Chondrocyte (in vitro differentiated cells): ENCODE measurements at places on chromosomes 2 and 18. TPM values are rescaled to one million over a fixed set of nuclear protein-coding genes. Genes with fewer than 3 reads are reported as not detected.
A peak's percentile ranks its signal among the peaks of the same experiment; 100 is the strongest.

DNA sequence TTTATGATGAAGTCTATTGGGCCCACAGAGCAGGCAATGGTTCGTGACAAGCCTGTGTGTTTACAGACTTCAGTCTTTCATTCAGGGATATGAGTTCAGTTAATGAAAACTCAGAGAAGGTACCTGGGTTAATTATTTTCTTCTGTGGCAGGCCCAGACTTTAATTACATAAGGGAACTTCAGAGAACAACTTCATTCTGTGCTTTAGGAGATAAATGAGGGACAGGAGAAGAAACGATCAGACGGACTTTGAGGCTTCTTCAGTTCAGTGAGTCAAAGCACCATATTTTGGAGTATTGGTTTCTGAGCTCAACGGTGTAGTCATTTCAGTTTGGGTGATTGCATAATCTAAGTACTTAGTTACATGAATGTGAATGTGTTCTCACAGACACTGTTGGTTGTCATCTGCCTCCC is 203.0 kb upstream of the KCNJ3 start:
- no peak for DNase-seq

DNA sequence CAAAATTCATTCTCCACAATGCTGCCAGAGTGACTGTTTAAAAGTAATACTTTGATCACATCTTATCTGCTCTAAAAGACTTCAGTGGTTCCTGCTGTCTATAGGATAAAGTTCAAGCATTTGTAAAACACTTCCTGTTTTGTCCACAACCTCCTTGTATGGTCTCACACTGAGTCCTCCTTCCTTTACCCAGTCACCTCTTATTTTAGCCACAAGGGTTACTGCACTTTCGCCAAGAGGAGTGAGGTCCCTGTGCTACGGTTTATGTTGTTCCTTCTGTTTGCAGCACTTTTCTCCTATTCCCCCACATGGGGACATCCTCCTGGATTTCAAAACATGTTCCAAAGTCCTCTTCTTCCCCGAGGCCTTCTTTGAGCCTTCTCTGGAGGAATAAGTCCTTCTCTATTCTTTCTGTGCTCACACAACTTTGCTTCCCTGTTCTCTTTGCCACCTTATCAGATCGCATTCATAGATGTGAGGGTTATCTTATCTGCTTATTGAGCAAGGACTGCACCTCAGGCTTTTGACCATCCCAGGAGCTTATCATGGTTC is 112.2 kb upstream of the NABP1 start:
- no peak for DNase-seq

DNA sequence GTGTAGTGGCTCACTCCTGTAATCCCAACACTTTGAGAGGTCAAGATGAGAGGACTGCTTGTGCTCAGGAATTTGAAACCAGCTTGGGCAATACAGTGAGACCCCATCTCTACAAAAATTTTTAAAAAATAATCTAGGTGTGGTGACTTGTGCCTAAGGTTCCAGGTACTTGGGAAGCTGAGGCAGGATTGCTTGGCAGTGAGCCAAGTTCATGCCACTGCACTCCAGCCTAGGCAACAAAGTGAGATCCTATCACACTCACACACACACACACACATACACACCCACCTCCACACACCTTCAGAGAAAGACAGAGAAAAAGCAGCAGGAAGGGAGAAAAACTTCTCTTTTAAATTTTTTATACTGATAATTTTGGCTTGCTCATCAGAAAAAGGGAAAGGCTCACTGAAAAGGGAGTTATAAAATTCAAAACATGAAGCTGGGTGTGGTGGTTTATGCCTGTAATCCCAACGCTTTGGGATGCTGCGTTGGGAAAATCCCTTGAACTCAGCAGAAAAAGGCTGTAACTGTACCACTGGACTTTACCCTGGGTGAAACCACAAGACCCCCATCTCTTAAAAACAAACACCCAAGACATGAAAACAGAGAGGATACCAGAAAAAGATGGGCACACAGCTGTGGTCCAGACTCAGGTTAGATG is 25.7 kb downstream of the FAM168B start:
- DNase-seq, result no peak

- DNase-seq, result no peak
Measured at GRCh38 chr18:33987206-33987605, 237.5 kb downstream of the NOL4 start.

- DNase-seq, result no peak
Measured at GRCh38 chr2:205872716-205873115, 190.4 kb downstream of the NRP2 start.

- no peak for DNase-seq
Measured at GRCh38 chr2:28398101-28398834, 5.6 kb downstream of the FOSL2 start.

DNA sequence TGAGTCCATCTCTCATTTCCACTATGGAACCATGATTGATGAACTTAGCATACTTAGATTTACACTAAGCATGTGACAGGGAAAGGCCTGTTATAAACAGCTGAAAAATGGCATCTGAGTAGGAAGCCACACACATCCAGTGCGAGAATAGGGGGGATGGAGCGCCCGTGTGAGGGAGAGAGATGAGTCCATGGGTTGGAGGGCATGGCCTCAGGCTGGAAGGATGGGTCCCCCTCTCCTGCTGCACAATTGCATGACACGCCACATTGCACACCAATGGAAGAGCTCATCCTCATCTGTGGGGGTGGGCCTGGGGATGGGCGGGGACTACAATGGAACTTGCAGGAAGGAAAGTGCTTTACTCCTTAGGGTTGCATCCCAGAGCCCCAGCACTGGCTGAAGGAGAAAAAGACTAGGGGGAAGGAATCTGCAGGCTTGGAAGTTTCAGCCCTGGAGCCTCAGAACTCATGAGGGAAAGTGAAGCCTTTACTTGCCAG is 46.4 kb upstream of the CXCR4 start:
- no peak for DNase-seq

- DNase-seq, result no peak
Measured at GRCh38 chr2:86411396-86411795, 29.8 kb upstream of the KDM3A start.

GRCh38 chr2:221897718-221898117 is 325.6 kb upstream of the EPHA4 start:
- no peak for DNase-seq

- DNase-seq, result no peak
Measured at GRCh38 chr18:24497031-24497754, 36.8 kb downstream of the HRH4 start.

GRCh38 chr2:58614219-58614618 is 373.1 kb upstream of the FANCL start:
- no peak for DNase-seq

DNA sequence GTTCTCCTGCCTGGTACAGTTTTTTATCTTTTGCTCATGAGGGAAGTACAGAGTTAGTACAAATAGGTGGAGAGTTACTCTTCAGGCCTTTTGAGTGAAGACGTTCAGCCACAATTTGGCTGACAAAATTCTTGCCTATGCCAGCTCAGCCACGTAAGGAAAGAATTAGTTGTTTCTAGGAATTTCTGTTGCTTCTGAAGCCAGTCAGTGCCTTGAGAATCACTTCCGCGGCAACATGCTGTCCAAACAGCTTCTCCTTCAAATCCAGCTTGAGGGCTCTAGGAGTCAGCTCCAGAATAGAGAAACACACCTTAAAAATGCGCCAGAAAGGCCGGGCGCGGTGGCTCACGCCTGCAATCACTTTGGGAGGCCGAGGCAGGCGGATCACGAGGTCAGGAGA is 27.5 kb downstream of the M1AP start:
- DNase-seq, result no peak

DNA sequence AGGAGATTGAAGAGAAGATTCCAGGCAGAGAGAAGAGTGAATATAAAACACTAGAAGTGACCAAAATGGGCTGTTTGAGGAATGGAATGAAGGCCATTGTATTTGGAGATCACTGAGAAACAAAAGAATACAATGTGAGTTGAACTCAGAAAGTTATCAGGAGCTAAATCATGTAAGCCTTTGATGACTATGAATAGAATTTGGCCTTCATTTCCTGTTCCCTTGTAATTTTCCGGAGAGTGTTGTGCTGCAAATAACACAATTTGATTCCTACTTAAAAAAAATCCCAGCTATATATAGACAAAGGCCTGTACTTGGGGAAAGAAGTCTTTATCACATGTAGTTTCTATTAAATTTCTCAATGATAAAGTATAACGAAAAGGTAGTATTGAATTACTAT is 33.7 kb upstream of the KYNU start:
- DNase-seq, result no peak

DNA sequence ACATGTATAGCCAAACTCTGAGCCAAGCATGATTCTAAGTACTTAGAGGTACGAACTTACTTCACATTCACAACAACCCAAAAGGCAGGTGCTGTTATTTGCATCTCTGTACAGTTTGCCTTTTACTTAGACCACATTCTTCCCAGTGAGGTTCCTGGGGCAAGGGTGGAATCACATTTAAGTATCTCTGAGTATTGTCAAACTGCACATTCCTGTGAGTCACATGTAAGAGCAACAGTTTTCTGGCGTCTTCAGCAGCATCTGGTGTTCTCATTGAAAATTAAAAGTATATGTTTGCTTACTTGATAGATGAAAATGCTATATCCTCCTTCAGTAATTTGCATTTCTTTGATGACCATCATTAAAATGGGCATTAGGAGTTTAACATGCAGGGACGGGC is 119.1 kb downstream of the UXS1 start:
- DNase-seq, result no peak

- no peak for DNase-seq
Measured at GRCh38 chr2:217434180-217434975, 568.4 kb downstream of the TNS1 start.

DNA sequence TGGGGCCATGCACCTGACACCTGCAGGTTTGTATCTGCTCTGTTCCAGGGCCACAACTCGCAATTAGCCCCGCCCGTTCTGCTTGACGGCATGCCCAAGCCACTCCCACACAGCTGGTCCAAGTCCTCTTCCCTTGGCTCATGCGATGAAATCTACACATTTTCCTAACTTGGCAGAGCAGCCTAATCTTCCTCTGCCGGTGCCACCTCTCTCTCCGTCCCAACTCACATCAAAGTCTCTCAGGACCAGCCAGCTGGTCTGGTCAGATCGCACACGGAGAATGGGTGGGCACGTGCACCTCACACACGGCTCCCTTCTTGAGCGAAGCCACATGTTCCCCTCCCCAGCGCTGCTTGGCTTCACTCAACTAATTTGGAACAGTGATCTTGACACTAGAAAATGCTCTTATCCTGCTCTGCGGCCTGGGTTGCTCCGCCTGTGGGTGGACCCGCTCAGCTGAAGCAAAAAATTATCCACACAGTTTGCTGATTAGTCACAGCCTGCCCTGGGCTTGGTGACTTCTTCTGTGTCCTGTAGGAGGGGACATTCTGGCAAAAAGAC is 176.7 kb downstream of the NRP2 start:
- no peak for DNase-seq

GRCh38 chr2:23137166-23137565 is 247.8 kb upstream of the KLHL29 start:
- no peak for DNase-seq

DNA sequence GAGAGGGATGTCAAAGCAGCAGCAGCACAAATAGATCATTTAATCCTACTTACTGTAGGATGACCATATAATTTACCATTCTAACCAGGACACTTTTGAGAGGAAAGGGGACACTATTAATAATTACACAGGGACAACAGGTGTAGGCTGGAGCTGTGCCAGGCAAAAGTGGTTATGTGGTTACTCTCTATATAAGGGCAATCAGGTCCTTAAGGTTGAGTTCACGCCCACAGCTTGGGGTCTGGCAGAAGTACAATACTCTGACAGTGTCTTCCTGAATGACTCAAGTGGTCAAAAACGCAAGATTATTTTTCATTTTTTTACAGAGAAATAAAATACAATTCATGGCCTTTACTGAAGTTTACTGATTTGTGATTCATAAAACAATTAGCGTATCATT is 2.8 kb downstream of the PREPL start:
- DNase-seq, result no peak

- peak; percentile 66 for DNase-seq
Measured at GRCh38 chr2:238929242-238930081, 81.6 kb downstream of the TWIST2 start.

DNA sequence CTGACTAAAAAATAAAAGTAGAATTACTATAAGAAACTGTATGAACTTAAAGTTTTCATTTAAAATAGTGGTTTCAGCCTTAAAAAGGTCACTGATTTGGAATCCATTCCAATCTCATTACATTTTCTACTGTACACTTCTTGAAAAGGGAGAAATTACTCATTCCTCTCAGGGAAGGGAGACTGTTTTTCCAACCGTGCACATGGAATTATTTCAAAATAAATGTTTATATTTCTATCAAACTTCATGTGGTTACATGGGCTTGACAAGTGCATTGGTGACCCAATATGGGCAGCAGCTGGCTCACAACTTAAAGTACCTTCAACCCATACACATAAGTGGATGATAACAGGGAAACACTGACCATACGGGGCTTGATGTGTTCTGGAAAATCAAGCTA is 324.5 kb upstream of the THUMPD2 start:
- DNase-seq, result no peak

- no peak for DNase-seq
Measured at GRCh38 chr2:133498662-133499585, 69.3 kb downstream of the NCKAP5 start.

GRCh38 chr18:37922162-37922561 is 356.6 kb upstream of the CELF4 start:
- no peak for DNase-seq

DNA sequence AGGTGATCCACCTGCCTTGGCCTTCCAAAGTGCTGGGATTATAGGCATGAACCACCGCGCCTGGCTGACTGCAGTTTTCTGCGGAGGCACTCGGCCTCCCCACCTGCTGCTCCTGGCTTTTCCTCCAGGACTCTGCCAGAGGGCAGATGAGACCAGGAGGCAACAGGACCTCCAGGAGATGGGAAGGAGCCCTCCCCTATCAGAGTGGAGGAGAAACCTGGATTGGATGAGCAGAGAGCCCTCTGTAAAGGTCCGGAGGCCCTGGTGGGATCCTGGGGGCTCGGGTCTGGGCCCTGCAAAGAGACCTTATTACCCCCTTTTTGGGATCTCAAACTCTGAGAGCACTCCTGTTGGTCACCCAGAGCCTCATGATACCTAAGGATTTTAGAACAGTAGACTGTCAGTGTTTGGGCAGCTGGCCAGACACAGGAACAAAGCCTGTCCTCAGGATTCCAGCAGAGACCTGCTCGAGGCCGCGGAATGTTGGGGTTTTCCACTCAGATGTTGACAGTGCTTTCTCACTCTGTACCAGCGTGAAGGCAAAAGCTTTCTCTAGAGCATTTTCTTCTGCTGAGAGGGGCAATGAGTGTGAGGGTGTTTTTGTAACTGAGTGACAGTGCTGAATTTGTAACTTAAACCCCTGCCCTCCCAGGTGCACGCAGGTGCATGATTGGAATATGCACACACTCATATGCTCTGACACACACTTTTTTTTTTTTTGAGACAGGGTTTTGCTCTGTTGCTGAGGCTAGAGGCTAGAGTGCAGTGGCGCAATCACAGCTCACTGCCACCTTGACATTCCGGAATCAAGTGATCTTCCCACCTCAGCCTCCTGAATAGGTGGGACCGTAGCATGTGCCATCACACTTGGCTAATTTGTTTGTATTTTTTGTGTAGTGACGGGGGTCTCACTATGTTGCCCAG is 48.4 kb downstream of the NPPC start:
- no peak for DNase-seq

GRCh38 chr18:77022556-77022955 is 110.0 kb downstream of the MBP start:
- DNase-seq, result no peak

TDRD15 gene
- total RNA-seq, result 0.07 to 0.12 TPM (median 0.10 TPM) in 3 replicates

PKDCC gene
- total RNA-seq, result 83.1 to 164 TPM (median 155 TPM) in 3 replicates

PROKR1 gene
- total RNA-seq, result not detected in 3 replicates

HOXD13 gene
- not detected in 3 replicates for total RNA-seq

CAPN10 gene
- total RNA-seq, result 22.0 to 29.4 TPM (median 22.7 TPM) in 3 replicates

UGT1A10 gene
- total RNA-seq, result not detected in 3 replicates

TEKT4 gene
- total RNA-seq, result not detected in 3 replicates
